ENCODE measurements at places on chromosomes 7 and 10.

GRCh38 chr7:37220664-37221063 is 228.0 kb downstream of the ELMO1 start:
- no peak for DNase-seq

DNA sequence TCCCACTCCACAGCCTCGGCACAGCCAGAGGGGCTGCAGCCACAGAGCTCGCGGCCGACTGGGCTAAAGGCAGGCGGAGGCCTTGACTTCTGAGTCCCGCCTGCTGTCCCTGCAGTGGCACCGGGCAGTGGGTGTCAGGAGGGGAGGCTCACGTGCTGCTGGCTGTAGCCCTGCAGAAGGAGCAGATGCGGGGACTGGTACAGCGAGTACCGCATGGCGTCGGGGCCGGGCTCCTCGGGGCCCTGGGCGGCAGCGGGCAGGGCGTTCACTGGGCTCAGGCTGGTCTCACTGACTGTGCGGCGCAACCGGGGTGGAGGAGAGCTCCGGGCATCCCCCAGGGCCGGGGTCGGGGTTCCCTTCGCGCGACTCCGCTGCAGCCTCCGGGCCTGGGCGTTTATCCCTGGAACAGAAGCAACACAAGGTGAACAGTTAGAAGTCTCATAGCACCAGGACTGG is 25.6 kb downstream of the PAPOLB start:
- no peak for DNase-seq

DNA sequence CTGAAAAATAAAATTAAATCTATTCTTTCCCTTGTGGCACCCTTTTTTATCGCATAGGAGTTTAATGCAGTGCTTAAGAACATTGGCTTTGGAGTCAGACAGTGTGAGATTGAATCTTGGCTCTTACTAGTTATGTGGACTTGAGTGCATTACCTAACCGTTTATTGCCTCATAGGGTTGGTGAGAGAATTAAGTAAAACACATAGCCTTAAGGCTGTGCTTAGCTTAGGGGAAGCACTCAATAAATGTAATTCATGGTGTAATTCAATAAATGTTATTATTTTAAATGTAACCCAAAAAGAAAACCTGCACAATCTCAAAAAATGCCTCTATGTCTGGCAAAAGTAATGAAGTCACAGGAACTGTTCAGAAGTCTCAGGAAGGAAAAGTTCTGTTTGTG is 2.7 kb downstream of the STK17A start:
- no peak for DNase-seq

DNA sequence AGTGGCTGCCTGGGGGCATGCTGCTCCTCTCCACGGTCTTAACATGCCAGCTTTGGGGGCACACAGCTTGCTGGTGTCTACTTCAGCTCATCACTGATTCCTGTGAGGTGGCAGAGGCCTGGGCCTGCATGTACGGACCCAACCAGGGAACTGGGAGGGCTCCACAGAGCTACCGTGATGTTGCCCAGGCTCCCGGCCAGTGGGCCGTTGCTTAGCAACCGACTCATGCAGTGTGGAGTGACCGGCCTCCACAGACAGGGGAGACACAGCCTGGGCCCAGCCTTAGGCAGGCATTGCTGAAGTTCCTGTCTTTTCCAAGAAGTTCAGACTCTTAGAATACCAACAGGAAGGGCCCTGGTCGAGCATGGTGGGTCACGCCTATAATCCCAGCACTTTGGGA is 25.8 kb upstream of the SH2B2 start:
- peak; percentile 62 for DNase-seq

DNA sequence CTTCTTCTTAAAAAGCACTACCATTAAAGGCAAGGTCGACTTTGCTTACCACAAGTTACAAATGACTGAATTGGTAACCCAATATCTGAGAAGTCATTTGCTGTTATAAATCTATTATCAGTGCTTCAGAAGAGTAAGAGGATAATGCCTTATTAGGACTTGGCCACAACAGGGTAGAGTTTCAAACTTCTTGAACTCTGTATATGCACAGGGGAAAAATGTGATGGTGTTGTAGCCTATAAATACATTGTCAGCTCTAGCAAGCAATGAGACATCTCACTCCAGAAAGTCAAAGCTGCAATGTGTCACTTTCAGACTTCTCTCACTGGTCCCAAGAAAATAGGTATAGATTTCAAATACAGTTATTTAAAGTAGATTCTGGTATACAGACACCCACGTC is 9.3 kb downstream of the TFEC start:
- no peak for DNase-seq
